ENCODE measurements at places on chromosomes 4 and X.

- no peak for DNase-seq
These were observed 302.3 kb upstream of the GATB start for GRCh38 chr4:152062936-152063620.

DNA sequence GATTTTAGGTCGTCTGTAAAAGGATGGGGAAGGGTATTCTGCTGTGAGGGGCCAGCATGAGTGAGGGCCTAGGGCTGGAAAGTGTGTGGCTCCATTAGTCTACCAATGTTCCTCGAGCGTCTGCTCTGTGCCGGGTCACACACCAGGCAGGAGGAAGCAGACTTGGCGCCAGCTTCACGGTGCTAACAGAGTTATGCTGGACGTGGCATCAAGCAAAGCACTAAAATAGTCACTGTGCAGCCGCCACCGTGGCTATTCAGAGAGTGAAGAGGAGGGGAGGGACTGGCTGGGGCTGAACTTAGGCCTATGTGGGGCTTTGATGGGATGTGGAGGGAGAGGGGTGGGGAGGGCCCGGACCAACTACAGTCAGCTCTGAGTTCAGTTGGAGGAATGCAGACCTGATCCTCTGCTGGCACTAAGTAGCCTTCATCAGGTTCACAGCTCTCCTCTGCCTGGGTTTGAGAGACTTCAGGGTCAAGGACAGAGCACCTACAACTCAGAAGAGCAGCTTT, 83.9 kb upstream of the MSX1 start:
- no peak for DNase-seq

DNA sequence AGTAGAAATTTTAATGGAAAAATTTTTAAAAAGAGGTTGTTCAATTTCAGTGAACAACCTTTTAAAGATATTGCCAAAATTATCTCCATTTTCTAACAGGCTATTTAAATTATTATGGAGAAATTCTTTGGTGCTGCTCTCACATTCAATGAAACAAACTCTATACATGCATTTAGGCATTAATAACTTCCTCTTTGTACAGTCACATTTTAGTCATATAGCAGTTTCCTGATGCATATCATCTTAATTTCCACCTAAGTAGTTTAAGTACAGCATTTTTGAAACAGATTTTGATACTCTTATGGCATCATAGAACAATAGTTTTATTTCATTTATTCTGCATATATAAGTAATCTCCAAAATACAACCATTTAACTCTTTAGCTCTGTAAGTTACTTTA, 500.1 kb downstream of the STPG2 start:
- DNase-seq: no peak

GRCh38 chr4:121183989-121184388, 19.9 kb upstream of the TNIP3 start:
- DNase-seq: no peak

DNA sequence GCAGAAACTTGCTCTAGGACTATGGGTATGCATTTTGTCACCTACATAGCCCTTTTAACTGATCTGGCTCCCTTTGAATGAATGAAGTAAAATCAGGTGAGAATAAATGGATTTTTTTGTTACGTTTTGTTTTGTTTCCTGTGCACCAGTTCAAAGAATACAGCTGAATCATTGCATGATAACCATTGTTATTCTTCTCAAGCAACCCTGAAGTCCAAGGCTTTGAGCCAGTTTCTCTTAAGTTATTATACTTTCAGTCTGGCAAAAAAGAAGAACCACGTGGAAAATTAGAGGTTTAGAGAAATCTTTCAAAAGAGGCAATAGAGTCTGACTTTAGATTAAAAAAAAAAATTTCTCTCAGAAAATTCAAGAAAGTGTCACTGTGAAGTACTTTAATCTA, 398.6 kb upstream of the TECRL start:
- no peak for DNase-seq

DNA sequence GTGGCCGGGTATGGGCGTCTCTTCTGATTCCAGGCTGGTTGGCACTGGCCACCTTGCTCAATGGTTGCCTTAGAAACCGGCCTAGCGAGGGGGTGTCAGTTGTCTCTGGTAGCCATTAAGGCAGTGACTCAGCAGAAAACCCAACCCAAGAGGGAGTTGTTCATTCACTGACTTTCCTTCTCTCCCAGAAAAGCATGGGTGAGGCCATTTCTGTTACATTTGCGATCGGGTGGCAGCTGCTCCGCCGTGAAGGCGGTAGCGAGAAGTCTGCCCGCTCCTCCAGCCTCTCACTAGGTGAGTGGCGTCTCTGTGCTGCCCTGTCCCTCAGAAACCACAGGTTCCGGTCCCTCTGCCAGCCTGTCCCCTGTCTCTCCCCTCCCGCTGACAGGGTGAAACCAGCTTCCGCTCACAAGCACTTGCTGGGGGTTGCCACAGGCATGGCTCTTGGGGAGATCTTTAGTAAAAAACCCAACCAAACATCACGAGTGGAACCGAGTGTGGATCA, 17.4 kb downstream of the IRAK1 start:
- peak; percentile 79 for DNase-seq

GRCh38 chr4:185793116-185793485, 18.9 kb downstream of the SORBS2 start:
- DNase-seq: no peak

DNA sequence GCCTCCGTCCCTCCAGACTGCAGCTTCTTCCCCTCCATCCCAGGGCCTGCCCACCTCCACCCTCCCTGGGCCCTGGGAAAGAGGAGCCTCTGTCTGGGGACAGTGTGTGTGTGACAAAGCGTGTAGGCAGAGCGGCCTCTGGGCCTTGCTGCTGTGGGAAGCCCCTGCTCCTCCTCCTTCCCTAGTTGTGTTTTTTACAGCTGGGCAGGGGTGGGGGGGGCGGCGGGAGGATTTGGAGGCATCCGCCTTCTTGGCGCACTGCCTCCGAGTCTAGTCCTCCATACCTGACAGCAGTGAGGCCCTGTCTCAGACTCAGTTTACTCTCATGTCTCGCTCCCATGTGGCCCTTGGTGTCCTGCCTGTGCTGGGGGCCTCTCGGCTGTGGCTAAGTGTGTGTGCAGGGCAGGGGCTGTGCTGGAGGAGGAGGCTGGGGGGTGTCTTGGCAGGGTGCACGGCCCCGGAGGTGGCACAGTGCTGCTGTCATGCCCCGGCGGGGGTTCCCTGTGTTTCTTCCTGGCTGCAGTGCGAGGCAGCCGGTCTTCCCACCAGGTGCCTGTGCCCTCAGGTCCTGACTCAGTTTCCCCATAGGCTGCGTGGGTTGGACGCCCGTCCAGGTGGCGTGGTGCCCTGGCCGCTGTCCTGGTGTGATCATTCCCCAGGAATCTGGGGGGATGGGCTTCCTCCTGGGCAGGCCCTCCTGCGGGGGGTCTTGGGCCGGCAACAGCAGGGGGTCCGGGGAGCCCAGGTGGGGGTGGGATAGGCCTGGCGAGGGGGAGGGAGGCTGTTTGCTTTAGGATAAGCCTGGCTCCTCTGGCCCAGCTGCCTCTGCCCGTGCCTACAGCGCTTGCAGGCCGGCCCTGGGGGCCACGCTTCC, 7.0 kb downstream of the FGFRL1 start:
- DNase-seq: no peak

DNA sequence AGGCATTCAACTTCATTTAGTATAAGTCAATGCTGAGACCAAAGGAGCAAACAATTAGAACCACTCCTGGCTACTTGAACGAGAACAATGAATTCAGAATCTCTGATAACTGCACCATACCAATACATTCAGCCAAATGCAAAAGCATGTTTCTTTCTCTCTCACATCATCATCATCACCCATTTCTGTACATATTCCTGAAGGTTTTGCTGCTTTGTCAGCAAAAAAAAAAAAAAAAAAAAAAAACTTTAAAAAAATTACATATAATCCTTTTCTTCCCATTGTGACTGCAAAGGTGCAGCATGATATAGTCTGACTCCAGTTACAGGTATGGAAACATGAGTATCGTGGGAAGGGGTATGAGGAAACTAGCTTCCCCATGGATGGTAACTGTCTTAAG, 35.6 kb downstream of the FBXW7 start:
- no peak for DNase-seq

GRCh38 chr4:25821899-25822298, 40.9 kb downstream of the SEL1L3 start:
- no peak for DNase-seq

DNA sequence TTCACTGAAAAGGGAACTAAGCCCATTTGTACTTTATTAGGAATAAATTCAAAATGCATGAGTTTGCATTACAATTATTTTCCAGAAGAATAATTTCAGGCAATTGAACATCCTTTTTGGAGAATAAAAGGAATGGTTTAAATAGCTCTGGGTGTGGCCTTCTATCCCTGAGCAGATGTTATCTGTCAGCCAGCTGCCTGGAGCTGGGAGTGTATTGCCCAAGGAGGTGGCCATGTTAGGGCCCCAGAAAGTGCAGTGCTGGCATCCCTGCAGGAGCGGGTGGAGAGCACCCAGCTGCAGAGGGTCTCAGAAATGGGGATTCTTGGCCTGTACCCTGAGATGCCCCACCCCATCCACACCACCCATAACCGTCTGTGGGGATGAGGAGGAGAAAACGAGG, 21.6 kb upstream of the VEGFD start:
- no peak for DNase-seq

DNA sequence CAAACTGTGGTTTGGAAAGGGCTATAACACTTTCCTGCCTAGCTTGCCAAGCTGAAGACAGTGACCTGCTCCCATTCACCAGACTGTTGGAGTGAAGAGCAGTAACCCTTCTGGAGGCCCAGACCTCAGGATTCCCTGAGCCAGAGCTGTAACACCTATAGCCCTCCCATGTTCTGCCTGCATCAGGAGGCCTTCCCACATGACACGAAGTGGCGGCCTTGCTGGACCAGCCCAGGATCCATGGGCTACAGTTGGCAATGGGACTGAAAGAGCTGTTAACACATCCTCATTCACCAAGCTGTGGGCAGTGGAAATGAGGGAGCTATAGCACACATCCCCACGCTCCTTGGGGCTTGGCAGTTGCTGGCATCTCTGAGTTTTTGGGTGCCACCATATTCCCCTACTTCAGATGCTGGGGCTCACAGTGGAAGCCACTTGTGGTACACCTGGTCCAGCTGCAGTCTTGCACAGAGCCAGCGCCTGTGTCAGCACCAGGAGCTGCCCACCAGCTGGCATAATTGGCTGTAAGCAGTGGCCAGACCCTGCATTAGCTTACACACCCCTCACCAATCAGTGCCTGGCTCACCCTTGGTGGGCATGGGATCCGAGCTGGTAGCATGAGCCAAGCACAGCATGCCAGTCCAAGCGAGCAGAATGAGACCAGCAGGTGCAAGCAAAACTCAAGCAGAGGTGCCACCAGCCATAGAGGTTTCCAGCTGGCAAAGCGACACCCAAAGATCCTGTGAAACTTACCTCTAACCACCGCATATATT, 1029.3 kb downstream of the TECRL start:
- DNase-seq: no peak

DNA sequence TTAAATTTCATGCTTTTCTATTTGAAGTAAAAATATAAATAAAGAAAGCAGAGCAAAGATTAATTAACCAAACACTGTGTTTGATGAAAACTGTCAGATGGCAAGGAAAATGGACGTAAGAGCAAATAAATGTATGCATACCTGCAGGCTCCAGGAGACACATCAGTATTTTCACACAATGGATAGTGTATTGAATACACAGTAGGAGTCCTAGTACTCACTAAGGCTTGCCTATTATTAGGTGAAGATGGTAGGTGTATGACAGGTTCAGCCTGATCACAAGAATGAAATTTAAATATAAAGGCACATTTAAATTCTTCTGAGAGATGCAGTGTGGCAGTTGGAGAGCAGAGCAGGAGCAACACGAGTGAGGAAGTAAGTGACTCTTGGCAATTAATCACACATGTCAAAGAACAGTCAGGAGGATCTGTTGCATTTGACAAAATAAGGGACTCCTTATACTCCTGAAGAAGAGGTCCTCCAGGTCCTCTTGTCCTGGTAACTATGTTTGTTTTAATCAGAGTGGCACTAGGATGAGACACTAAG, 106.0 kb upstream of the NDST4 start:
- DNase-seq: no peak

DNA sequence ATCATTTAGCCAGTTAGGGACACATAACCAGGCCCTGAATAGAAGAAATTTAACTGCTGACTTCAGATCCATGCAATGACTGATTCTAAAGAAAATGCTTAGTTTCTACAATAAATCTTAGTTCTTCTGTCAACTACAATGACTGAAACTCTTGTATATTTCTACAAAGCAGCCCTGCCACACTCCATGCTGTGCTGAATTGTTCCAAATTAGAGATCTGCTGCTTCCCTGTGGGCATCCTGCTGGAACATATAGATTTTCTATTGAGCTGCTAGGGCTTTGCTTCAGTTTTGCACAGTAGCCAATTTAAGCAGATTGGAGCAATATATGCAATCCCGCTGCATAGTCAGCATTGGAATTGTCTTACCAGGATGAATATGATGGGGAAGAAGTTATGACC, 312.8 kb upstream of the SMIM31 start:
- DNase-seq: no peak

DNA sequence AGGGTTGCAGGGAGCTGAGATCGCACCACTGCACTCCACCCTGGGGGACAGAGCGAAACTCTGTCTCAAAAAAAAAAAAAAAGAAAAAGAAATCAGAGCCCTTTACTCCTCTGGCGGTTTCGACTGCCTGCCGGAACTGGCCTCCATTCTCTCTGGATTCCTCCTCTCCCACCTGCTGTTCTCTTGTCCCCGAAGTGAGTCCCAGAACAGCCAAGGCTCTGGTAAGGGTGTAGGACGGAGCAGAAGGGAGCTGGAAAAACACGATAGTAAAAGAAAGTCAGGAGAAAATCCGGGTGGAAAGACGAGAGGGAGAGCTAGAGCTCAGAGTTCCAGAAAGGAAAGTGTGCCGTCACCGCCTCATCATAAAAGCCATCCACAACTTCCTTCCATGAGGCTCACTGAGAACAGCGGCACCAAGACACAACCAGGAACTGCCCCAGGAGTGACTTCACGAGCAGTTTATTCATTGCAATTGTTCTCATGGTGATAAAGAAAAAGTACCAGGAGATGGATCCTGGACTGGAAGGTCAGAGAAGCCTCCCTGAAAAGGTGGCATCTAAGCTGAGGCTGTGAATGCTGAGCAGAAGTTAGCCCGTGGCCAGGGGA, 12.3 kb downstream of the TLR3 start:
- no peak for DNase-seq

GRCh38 chr4:54496412-54496811, 161.3 kb upstream of the KIT start:
- DNase-seq: no peak

GRCh38 chr4:16329125-16329796, 103.0 kb upstream of the TAPT1 start:
- DNase-seq: no peak

GRCh38 chr4:79918292-79918691, 154.7 kb downstream of the ANTXR2 start:
- DNase-seq: no peak

GRCh38 chr4:66071911-66072310, 401.6 kb upstream of the EPHA5 start:
- no peak for DNase-seq

DNA sequence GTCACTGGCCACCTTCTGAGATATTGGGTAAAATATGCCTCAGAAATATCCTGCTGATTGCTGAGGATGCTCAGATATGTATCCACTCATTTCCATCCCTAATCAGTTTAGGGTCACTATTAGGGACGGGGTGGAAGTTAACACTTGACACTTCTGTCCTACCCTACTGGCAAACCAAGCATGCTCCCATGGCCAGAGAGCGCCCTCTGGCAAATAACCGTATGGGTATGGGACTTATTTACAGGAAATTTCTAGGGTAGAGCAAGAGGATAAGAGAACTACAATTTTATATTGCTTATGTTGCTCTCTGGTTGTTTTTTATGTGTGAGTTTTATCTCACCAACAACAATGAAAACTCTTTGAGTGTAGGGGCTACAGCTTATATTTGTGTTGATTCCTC, 86.8 kb upstream of the TSPAN7 start:
- DNase-seq: no peak

- no peak for DNase-seq
These were observed 15.1 kb downstream of the PRIMPOL start for GRCh38 chr4:184664445-184665210.

- DNase-seq: no peak
These were observed 286.3 kb upstream of the UGT8 start for GRCh38 chr4:114312338-114312737.

Data from activated effector memory CD4-positive, alpha-beta T cell treated with anti-CD3 and anti-CD28 coated beads, Interleukin-2, amount 50 U/mL, for 16 hours (primary cell).